NCI-H748 treated with DMSO at 0.1 percent for 48 hours (cell line): ENCODE measurements at places on chromosomes 6 and 20.

DNA sequence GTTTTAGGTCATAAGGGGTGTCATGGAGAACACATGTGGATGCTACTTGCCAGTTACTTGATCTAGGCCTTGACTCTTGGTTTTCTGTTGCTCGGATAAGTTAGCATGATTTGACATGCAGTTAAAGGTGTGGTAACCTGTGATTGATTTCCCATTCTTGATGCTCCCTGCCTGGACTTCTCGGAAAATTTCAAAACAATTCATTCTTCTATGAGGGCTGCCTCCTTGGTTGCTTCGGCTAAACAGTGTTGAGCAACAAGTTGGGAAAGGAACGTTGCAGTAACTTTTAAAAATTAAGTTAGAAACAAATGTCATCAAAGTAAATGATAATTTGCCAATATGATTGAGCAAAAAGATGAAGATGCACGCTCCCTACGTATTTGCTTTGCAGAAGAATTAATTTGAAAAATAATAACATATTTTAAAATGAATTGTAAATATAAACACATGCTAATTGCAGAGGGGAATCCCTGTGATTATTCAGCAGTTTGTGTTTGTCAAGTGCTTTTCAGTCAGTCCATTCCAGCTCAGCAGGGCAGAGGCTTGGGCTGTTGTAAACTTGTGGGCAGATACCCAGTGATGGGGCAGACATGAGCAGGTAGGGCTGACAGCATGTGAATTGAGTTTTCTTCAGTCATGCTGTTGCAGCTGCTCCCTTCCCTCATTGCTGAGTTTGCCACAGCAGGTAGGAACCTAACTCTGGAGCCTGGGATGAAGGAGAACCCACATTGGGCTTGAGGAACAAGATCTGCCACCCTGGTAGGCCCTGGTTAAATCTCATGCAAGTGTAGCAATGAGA, 110.2 kb downstream of the ESR1 start:
- DNase-seq, result no peak

- no peak for DNase-seq
Measured at GRCh38 chr6:37482606-37483251, 17.0 kb downstream of the CCDC167 start.

DNA sequence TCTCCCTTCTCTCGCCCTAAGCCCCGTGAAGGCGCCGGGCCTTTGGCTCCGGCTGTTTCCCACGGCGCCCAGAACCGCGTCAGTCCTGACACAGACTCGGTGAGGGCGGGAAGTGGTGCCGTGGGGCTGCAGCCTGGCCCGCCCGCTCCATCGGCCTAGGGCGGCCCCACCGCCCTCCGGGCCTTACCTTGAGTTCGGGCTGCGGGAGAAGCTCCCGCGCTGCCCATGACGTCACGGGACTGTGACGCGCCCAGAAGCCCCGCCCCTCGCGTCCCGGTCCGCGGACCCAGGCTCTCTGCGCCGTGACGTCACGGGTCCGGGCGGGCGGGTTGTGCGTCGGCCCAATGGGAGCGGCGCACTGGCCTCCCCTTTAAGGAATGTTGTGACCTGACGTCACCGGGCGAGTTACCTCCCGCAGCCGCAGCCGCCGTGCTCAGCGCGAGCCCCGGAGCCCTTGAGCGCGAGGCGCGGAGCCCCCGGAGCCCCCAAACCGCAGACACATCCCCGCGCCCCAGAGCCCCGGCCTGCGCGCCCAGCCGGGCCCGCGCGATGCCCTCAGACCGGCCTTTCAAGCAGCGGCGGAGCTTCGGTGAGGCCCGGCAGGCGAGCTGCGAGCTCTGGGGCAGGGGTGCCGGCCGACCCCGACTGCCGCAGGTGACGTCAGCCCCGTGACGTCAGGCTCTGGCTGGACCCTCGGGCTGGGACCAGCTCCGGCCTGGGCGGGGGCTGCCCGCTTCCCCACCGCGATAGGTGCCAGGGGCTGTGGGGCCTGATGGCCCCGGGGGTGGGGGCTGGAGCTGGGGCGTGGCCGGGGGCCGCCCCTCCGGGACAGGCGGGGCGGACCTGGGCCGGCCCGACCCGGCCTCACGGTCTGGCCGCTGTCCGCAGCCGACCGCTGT, at the start of gene MAP1LC3A:
MAP1LC3A (plus strand) TSS at position 399 of the 899 bp plus-strand sequence; CDS start at position 550, 151 bp downstream.
- no peak for DNase-seq

GRCh38 chr6:26457264-26457805, 420 bp upstream of the BTN2A1 start:
- no peak for DNase-seq

DNA sequence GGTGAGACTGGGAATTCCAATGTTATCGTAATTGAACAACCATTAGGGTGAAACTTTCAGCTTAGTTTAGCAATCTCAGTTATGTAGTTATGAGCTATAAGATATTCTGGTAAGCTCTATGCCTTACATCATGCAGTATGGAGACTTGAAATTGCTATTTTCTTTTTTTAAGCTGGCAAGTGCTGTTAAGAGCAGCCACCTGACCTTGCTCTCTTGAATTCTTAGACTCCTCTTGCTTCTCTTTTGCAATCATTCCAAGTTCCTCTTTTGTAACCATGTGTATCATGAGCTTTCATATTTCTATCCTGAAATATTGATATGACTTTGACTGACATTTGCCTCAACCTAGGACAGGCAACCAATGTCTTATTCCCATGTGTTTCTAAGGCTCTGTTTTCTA, 446.3 kb upstream of the SLC35B3 start:
- DNase-seq, result no peak

- DNase-seq, result no peak
Measured at GRCh38 chr6:37238381-37238780, 19.2 kb upstream of the TBC1D22B start.

- no peak for DNase-seq
Measured at GRCh38 chr20:21129861-21130260, 4.0 kb downstream of the KIZ start.

GRCh38 chr6:139586273-139586672, 211.8 kb upstream of the CITED2 start:
- no peak for DNase-seq

DNA sequence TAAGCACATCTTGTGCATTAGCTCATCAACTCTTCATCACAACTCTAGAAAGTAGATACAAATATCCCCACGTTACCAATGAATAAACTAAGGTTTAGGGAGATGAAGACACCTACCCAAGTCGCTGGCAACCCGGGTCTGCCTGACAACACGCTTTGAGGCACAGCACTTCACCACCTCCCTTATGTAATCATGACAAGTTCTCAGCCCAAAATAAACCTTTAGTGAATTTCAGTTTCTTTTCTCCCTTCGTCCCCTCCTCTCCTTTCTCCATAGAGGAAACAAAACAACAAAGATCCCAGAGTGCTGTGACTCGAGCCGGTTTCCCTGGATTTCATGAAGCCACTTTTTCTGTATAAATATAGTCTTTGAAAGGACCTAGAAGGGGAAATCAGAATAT, 105.4 kb downstream of the MAFB start:
- DNase-seq, result no peak

DNA sequence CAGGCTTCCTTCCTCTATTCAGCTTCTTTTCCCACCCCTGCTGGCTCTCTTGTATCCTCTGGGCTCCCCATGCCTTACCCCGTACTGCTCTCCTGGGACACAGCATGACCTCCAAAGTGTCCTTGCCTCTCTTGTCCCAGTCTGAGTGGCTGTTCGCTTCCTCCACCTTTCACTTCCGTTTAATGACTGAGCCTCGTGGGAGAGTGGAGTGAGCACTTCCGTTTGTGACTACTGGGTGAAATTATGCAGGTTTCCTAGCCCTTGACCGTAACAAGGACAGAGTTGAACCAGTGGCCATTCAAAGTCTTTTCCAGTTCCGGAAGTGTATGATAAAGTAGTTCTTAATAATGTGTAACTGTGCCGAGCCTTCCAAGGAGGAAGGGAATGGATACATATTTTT, 109.2 kb downstream of the ARID1B start:
- DNase-seq, result no peak
